ENCODE measurements at places on chromosomes 12 and 14.

GRCh38 chr12:69779928-69780327 lies 41.3 kb downstream of the RAB3IP start:
- DNase-seq: peak; percentile 35

DNA sequence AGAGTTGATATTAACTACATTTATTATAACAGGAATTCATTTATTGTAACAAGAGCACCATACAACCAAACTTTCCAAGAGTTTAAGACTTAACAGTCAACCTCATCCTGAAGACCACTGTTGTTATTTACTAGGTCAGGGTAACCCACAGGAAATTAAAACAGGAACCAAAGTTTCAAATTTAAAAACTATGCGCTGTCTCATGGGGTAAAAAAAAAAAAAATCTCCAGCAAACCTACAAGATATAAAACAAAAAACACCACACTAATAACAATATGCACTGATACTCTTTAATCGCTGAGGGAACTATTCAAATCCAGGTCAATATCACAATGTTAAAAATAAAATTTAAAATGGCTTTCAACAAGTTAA lies 44.5 kb downstream of the FOXN3 start:
- DNase-seq: no peak

DNA sequence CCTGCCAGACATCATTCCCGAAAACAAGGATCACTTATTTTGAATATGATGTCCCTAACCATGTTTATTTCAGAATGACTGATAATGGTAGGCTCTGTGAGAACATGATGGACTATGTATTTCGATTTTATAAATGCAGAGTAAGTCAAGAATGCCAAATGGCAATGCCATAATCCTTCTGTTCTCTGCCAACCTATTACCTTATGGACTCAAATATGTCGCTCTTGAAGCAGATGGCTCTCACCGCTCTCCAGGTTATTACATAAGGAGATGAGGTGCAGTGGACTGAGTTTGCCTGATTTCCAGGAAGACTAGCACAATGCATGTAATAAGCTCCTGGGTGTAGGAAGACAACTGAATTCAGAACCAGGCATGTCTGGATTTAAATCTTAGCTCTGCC lies 227.2 kb downstream of the BTG1 start:
- no peak for DNase-seq

- DNase-seq: no peak
Observed at GRCh38 chr14:54730156-54730961, 163.4 kb downstream of the SAMD4A start.

- no peak for DNase-seq
Observed at GRCh38 chr12:9699898-9700605, 30.5 kb downstream of the CLEC2D start.

DNA sequence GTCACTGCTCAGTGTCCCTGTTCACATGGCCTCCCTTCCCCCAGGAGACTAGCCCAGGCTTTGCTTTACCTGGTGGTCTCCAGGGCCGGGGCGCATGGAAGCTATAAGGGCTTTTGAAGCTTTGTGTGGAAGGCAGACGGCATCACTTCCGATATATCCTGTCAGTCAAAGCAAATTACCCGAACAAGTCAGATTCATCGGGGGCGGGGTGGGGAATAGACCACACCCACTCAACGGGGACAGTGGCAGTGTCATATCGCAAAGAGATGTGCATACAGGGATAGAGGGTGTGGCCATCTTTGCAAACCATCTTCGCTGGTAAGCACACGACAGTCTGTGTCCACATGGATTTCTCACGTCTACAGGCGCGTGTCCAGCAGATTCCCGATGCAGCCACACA lies 127.3 kb downstream of the GLT1D1 start:
- DNase-seq: no peak

GRCh38 chr14:60796434-60796833 lies 61.9 kb downstream of the MNAT1 start:
- no peak for DNase-seq

- no peak for DNase-seq
Observed at GRCh38 chr12:117403586-117404139, 42.2 kb upstream of the NOS1 start.

- no peak for DNase-seq
Observed at GRCh38 chr12:127239781-127240180, 1027.2 kb upstream of the TMEM132C start.

- DNase-seq: no peak
Observed at GRCh38 chr12:69619050-69619449, 8.3 kb upstream of the LRRC10 start.

DNA sequence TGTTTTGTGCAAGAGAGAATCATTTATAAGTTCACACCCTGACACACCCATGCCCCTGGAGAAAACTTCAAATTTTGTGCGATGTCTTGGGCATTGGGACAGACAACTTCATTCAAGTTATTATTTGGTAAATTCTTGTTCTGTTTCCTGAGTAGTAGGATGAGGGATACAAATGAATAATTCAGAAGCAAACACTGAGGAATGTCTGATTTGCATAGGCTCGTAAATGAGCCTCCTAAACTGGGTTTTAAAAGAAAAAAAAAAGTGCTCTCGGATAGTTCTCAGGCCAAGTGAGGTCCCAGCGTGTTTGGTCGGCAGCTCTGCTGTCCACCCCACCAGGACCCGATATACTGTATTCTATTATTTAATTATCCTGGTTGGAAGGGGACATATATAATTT lies 134.7 kb upstream of the CPM start:
- DNase-seq: no peak

- no peak for DNase-seq
Observed at GRCh38 chr12:3759878-3760277, 7.0 kb upstream of the CRACR2A start.

- DNase-seq: no peak
Observed at GRCh38 chr14:101055106-101055662, 151.7 kb upstream of the RTL1 start.

DNA sequence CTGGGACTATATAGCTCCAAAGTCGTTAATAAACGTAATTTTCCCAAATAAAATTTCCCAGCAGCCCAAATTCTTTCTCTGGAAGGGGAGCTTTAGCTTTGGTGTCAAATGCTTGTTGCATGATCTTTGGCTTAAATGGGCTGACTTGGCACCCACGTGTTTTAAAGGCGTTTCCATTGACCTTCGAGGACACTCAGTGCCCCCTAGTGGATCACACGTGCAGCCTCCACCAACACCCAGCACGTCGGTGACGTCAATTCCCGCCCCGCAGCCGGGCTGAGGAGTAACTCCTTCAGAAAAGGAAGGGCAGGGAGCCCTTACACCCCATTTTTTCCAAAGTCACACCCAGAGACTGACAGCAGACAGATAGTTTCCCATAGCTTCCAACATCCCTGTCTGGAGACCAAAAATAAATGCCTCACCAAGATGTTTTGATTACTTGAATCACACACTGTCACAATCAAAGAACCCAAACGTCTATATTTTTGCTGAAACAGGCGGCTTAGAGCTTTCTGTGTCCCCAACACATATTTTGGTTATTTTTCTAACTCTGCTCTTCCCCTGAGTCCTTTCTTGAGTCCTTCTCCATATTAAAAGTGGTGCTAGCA lies 707.9 kb downstream of the AACS start:
- peak; percentile 70 for DNase-seq

DNA sequence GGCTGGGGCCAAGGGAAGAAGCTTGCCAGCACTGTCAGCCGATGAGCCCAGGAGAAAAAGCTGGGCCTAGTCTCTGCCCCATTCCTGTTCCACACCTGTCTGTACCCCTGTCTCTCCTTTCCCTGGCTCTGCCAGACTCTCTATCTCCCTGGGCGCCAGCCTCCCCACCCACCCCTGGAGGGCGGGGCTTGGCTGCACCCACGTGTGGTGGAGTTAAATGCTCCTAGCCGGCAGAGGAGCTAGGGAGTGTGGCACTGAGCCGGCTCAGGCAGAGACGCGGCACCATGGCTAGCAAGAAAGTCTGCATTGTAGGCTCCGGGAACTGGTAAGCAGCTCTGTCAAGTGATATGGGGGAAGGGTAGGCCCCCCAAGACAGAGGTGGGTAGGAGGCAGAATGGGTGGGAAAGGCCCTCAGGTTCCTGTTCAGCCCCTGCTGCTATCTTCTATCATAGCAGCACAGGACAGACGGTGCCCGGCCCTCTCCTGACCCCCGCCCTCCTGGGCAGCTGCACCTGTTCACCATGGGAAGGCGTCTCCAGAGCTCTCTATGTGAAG lies at the start of gene GPD1:
Gene GPD1 (plus strand): TSS at position 242 of the 555 bp plus-strand sequence. CDS start 43 bp downstream, at position 285.
- DNase-seq: no peak

GRCh38 chr12:19643635-19644034 lies 204.3 kb downstream of the AEBP2 start:
- peak; percentile 90 for DNase-seq

- DNase-seq: no peak
Observed at GRCh38 chr12:111154147-111154834, 214.6 kb downstream of the PHETA1 start.

DNA sequence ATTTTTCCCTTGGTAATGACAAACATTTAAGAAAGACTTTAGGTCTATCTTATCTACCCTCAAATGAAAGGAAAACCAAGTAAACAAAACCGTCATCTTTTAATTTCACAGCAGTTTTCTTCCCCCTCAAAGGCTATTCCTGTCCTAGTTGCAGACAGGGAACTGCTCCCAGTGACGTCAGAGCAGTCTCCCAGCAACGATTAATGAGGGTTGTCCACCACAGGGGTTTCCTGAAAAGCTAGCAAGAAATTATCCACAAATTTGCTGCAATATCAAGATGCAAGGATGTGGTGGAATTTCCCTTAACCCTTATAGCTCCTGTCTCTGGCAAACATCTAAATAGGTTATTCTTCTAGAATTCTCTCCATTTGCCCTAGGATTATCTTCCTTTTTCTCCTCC lies 89.1 kb upstream of the STAC3 start:
- DNase-seq: no peak

DNA sequence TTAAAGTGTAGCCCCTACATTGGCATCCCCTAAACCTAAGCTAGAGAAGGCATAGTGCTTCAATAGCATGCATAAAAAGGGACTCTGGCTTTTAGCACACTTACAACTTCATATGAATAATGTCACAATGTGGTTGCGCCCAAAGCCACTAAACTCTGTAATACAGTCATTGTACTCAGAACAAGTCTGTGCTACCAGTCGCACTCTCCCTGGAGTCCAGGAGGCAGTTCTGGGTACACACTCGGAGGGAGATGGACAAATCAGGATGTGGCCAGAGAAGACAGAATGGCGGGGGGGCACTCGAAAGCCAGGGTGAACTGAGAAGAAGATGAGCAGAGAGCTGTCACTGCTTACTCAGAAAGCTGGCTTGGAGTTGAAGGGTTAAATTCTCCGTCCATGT lies 10.6 kb downstream of the SAMD4A start:
- DNase-seq: no peak

DNA sequence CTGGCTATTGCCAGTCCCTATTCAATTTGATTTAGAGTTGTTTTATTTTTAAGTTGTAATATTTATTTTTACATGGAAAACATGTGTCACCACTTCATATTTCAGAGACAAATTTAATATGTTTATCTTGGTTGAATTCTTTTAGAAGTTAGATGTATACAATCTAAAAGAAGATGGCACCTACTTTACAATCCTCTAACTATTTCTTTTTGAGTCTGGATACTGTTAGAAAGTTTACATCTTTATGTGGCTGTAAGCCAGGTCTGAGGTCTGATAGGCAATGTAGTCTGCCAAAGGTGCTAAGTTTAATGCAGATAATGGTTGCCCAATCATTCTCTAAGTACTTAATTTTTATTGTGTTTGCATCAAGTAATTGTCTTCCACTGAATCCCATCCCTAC lies 7.2 kb upstream of the LMO3 start:
- no peak for DNase-seq

DNA sequence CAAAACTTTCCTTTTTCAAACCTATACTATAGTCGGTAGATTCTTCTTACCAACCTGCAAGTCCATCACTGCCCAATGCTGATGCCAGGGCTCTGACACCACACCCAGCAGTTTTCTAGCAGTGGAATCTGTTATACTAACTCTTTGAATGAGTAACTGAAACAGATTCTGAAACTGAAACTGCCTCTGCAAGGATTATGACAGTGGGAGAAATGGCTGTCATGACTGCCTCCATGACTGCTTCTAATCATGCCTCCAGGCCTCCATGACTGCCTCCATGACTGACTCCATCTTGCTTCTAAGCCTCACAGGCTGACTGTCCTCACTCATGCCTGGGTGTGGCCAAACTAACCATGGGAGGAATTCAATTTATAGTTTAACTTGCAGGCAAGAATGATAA lies 29.4 kb upstream of the OXA1L start:
- no peak for DNase-seq

DNA sequence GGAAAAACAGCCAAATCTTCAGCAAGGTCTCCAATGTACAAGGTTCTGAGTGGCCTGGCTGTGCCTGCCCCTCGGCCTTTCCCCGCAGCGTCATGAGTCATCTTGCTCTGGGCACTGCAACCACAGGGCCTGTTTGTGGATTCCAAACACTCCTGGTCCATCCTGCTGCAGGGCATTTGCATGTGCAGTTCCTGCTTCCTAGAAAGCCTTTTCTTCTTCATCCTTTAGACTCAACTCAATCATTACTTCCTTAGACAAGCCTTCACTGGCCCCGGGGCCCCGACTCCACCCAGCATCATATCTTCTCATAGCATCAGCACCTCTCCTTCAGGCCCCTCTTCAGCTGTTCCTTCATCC lies 101.8 kb upstream of the EGLN3 start:
- no peak for DNase-seq

GRCh38 chr12:126668961-126669360 lies 1598.0 kb upstream of the TMEM132C start:
- DNase-seq: no peak

DNA sequence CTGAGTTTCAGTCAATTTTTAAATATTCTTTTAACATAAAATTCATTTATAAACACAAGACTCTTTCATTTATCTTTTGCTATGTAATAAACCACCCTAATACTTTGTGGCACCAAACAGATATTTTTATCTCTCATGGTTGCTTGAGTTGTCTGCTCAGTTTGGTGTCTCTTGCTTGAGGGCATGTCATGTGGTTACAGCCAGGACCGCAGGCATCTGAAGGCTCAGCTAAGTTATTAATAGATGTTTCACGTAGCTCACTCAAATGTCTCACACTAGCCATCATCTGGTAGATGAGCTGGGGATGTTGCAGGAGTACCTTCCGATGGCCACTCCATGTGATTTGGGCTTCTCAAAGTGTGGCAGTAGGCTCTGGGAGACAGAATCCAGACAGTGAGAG lies 597.8 kb downstream of the ETNK1 start:
- no peak for DNase-seq

DNA sequence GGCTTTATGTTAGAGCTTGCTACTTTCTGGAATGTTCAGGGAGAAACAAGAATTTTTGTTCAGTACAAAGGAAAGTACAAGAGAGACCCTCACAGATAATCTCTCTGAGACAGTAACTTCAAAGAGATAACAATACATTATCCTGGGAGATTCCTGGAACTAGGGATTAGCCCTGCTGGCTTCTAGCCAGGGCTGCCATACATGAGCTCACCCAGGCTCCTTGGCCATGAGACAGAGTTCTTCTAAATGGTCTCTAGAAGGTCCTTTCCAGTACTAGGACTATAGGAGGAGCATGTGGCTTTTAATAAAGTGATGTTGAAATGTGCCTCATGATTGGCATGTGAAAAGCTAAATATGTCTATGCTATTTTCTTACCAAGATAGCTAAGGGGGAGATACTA lies 342.5 kb downstream of the EMP1 start:
- no peak for DNase-seq
